ENCODE measurements at places on chromosomes 3 and 15. TPM values are rescaled to one million over a fixed set of nuclear protein-coding genes. Genes with fewer than 3 reads are reported as not detected.

ACTR8 gene
- 16.7 TPM for total RNA-seq

DNA sequence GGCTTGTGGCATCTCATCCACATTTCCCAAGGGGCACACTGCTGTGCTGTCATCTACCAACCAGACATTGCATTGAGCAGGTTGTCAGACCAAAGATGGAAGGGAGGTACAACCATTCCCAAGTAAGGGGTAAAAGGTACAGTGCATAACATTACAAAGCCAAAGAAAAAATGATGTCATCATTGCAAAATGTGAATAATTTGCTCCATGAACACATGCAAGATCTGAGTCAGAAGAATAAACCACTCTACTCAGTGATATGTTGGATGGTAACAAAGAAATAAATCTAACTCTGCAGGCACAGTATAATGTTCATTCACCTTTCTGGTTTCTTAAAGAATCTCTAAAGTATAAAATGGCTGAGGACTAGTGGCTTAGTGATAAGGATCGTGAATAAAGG, 202.7 kb downstream of the MAGI1 start:
- DNase-seq = no peak

NPAP1 gene
- total RNA-seq = not detected

DNA sequence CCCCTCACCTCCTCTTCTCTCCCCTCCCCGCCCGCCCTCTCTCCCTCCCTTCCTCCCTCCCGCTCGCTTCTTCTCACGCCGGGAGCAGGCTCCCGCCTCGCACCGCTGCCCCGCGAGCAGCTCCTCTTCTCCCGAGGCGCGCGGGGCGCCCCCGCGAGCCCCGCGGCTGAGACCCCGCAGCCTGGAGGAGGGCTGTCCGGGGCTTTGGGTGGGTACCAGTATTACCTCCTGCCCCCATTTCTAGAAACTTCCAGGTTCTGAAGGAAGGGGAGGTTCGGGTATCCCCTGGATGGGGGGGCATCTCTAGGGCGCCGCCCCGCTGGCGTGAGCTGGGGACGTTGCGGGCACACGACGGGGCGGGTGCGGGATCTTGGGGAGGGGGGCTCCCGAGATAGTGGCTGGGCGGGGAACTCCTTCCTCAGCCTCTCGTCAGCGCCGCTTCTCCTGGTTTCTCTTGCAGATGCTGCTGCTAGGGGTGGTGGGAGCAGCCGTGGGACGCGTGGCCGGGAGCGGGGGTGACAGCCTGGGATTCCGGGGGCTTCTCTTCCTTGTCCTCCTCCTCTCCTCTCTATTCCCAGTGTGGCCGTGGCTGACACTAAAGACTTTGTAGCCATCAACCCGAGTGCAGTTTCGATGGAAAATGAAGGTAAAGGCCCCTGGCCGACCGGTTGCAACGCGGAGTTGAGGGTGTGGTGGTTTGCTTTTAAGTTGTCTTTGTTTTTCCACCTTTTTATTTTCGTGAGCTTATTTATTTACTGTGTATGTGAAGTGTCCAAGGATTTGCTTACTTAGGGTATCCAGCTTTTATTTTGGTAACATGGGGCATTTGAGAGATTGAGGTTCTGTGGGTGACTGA, 474 bp downstream of the ATP2C1 start:
- DNase-seq = no peak

DNA sequence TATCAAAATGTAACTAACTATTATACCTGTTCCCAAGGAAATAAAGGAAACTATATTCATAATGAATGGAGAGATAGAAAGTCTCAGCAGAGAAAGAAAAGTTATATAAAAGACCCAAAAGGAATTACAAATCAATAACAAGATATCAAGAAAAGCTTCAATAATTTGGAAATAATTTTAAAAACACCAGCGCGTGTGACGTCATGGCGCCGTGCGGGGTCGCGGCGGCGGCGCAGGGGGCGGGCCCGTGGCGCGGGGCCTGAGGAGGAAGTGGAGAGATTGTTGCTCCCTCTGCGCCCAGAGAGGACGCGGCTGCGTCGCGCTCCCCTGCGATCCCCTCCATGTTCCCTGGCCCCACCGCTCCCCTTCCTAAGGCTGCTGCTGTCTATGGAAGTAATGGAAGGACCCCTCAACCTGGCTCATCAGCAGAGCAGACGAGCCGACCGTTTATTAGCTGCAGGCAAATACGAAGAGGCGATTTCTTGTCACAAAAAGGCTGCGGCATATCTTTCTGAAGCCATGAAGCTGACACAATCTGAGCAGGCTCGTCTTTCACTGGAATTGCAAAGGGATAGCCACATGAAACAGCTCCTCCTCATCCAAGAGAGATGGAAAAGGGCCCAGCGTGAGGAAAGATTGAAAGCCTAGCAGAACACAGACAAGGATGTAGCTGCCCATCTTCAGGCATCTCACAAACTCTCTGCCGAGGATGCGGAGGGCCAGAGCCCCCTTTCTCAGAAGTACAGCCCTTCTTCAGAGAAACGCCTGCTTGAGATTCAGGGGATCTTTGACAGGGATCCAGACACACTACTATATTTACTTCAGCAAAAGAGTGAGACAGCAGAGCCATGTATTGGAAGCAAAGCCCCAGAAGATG, 4.1 kb downstream of the XCR1 start:
- DNase-seq = no peak

GRCh38 chr15:71746719-71747118, 63.6 kb upstream of the NR2E3 start:
- no peak for DNase-seq

GRCh38 chr15:87570206-87570605, 686.3 kb downstream of the NTRK3 start:
- DNase-seq = no peak

- no peak for DNase-seq
Observed at GRCh38 chr3:127206154-127206553, 13.2 kb downstream of the PRR23E start.

DNA sequence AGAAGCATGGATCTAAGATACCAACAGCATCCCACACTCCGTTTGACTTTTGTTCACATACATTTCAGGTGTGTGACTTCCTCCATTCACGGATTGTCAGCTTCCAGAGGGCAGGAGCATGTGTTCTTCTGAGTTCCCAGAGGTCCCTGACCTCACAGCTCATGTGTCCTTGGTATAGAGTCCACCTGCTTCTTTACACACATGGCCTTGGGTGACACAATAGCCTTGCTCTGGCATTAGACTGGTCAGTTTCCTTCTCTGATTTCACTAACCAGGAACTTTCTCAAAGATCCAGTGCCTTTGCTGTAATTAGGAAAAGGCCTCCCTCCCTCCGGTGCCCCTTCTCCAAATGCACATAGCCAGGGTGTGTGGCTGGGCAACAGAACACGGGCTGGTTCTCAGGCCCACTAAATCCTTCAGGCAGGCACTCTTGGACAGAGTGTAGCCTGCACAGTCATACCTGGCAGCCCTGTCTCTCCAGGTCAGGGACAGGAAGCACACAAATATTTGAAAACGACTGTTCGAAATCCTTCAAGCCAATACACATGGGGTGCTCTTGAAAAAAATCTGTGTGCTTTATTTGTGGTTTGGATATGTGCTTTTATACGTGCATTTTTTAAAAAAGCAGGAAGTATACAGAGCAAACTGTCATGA, 81.1 kb downstream of the TRIM42 start:
- no peak for DNase-seq

ZNF609 gene
- total RNA-seq = 25.2 TPM

GRCh38 chr3:101251441-101251840, 68.9 kb downstream of the IMPG2 start:
- DNase-seq = no peak

DNA sequence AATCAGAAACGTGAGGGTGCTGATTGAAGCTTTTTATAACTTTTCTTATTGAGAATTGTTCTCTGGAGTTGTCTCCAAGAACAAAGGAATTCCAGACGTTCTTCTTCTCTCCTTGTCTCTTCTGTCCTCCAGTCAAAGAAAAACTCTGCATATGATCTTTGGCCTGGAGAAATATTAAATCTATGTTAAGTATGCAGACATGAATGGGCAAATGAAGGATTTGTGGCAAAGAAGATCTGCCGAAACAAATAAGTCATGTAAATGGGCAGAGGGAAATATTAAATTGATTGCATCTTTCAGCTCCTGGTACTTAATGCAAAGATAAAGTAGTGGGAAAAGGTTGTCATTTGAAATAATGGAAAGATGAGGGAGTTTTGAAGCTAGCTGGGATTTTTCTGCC, 74.9 kb downstream of the IGF1R start:
- DNase-seq = no peak

DNA sequence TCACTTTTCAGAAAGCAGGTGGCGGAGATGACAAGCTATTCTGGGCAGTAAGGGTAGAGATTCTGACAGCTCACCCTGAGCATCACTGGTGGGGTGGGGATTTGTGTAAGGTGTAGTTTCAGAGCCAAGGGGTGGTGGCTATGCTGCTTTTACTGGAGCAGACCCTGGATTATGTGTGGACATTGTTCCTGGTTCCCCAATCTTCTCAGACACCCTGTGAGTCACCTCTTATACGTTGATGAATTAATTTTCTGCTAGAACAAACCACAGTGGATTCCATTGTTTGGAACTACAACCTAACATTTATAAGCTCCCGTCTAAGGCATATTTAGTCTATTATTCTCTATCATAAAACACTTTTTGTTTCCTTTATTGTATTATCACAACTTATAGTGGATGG, 169.5 kb upstream of the COL8A1 start:
- no peak for DNase-seq

DNA sequence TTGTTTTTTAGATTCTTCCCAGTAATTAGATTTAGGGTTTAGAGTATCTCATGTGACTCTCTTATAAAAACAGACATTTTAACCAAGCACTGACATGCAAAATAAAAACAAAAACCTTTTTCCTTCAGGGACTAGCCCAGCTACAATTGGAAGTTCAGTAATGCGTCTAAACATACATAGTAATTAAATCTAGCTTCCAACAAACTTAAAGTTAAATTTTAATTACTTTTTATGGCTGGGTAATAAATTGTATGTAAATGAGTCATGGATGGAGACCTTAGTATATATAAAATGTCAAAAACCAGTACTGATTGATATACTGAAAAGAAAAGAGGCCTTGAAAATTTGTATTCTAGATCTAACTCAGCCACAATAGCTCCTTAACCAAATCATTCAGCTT, 43.6 kb upstream of the AP4E1 start:
- DNase-seq = no peak

TMEM40 gene
- 62.6 TPM for total RNA-seq

ENTPD3 gene
- 9.6 TPM for total RNA-seq

AHSG gene
- not detected for total RNA-seq

DNA sequence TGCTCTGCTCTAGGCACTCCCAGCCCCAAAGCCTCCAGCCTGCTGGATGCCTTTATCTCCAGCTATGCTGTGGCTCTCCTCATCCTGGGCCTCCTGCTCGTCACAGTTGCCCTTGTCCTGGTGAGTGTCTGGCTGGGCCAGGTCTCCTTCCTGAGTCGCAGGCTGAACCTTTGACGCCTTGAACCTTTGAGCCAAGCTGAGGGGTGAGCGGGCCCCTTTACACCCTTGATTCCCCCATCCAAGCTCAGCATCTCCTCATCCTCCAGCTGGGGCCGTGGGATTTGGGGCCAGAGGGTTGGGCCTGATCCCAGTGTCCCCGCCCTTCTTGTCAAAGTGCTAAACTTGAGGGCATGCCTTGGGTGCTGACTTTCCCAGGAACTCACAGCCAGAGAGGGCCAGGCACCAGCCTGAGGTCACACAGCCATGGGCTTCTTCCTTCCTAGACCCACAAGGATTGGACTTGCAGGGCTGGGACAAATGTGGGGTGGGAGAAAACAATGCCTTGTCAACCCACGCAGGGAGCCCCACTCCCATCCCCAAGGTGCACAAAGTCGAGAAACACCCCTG, 137.0 kb downstream of the TBC1D2B start:
- no peak for DNase-seq

DNA sequence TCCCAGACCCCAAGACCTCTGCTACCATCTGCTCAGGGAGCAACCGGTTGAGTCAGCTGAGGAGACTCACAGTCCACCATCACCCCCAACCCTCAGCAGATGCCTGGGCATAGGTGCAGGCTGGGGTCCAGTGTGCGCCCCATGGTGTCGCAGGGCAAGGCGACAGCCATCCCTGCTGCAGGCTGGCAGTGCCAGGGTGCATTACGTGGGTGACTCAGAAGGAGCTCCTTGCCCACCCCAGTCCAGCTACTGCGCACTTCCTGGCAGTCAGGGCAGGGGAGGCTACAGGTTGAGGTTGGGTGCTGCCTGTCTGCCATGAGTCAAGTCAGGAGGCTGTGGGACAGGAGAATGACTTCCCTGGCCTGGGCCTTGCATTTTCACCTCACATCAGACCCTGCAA, 33.5 kb downstream of the RASGRF1 start:
- DNase-seq = no peak

GRCh38 chr3:79534727-79535126, 233.1 kb downstream of the ROBO1 start:
- DNase-seq = no peak

SPINK8 gene
- not detected for total RNA-seq

DNA sequence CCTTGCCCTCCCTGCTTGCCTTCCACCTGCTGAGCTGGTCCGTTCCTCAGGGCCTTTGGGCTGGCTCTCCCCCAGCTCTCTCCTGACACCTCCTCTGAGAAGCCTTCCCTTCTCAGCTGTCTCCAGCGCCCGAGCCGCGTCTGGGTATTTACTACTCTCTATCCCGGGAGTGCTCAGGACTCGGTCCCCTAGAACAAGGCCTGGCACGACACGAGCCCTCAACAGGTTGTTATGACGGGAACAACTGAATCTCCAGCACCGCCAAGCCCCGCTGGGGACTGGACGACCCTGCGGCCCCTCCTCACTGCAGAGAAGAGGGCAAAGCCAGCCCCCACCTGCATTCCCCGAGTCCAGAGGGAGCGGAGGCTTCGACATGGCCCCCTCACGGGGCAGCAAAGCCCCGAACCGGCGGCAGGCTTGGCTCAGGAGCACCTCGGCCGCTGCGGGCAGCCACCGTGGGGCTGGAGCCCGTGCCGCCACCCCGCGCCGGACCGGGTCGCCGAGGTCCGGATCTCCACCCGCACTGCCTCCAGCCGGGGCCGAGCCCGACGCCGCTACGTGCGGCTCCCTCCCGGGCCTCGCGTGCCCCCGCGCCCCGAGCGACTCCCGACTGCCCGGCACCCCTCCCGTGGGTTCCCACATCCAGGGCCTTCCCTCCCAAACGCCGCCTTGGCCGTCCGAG, 792 bp downstream of the TPRA1 start:
- no peak for DNase-seq

- DNase-seq = no peak
Observed at GRCh38 chr3:186869253-186870100, 27.0 kb downstream of the ADIPOQ start.

COL7A1 gene
- 72.4 TPM for total RNA-seq

ITIH3 gene
- 1.3 TPM for total RNA-seq

TMEM108 gene
- 3.4 TPM for total RNA-seq

DNA sequence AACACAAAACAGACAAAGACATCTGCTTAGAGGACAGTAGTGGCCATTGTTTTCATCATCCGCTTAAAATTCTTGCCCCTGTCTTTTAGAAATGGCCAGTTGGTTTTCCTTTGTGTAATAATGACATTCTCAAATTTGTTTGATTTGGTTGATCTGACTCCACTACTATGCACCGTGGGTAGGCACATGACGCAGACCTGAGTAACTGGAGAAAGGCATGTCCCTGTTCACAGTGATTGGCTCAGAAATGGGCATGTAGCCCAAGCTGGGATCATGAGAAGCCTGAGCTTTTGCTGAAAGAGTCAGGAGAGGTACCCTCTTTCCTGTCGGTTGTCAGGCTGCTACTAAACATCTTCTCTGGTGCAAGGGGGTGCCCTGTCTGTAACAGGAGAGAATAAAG, 36.6 kb upstream of the MAGI1 start:
- no peak for DNase-seq

GRCh38 chr3:111619833-111620232, 24.7 kb upstream of the ZBED2 start:
- no peak for DNase-seq

TUSC7 gene
- total RNA-seq = not detected
